ENCODE measurements at places on chromosomes 16 and 17.
A peak's percentile ranks its signal among the peaks of the same experiment; 100 is the strongest.

DNA sequence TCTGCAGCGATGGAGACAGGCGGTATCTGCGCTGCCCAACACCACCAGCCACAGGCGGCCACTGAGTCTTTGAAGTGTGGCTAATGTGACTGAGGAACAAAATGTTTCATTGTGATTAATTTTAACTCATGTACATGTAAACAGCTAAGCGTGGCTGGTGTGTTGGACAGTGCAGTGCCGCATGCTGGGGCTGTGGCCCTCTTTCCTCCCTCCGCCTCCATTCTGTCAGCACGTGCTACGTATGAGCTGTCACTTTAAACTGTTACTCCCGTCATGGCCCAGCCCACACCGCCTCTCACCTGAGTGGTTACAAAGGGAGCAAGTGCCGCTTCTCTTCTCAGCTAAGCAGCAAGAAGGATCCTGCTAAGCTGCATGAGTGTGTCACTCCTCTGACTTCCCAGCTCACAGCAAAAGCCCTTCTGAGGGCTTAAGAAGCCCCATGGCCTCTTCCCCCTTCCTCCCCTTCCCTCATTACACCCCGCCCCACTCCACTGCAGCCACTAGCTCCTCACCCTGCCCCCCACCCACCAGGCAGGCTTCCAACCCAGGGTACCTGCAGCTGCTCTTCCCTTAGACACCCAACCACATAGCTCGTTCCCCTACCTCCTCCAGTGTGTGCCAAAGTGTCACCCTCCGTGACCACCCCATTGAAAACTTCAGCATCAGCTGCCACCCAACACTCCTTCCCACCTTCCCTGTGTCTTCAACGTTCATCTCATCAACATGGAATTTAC, 15.0 kb downstream of the HASPIN start:
- DNase-seq = no peak

- DNase-seq = peak; percentile 88
Measured at GRCh38 chr16:23504453-23505179, 5.7 kb downstream of the GGA2 start.

- DNase-seq = no peak
Measured at GRCh38 chr17:20989991-20990855, 52.6 kb downstream of the USP22 start.

DNA sequence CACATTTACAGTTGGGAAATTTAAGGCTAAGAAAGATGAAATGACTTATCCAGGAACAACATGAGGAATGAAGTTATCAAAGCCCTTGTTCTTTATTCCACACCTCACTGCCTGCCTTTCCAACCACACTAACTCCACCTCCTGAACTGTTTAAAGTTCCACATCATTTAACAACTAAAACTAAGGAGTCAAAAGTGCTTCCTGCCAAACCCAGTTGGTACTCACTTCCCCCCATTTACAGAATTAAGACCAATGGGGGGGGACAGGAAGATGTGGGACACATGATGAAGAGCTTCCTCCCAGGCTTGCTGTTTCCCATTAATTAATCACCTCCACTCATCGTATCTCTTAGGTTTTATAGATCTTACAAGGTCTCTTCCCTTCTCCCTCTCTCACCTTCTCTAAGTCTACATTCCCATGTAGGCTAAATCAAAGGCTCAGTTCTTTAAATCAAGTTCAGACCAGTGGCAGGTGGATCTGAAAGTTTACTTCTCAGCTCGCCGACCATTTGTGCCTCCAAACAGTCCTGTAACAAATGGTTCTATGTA, 19.2 kb upstream of the TMEM101 start:
- DNase-seq = no peak

GRCh38 chr16:56589141-56590039, at the start of gene MT3:
Gene MT3 (plus strand): TSS chr16:56589528. CDS start chr16:56589591, 63 bp downstream.
- DNase-seq = no peak

DNA sequence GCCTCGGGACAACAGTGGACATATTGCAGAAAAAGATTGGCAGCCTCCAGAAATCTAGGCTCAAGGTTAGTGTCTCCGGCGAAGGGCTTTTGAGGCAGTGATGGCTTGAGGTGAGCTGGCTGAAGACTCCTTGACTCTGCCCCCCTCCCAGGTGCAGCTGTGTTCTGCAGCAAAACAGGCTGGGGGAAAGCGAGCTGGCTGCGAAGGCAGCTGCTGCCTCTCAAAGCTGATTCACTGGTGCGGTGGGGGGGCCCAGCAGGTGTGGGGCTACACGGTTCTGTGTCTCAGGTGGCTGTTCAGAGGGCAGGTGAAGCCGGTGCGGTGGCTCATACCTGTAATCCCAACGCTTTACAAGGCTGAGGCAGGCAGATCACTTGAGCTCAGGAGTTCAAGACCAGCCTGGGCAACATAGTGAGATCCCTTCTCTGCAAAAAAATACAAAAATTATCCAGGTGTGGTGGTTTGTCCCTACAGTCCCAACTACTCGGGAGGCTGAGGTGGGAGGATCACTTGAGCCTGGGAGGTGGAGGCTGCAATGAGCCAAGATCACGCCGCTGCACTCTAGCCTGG, 22.9 kb downstream of the C16orf96 start:
- DNase-seq = no peak
